ENCODE measurements at places on chromosomes 2 and 18. TPM values are rescaled to one million over a fixed set of nuclear protein-coding genes. Genes with fewer than 3 reads are reported as not detected.

The SPEG gene
- total RNA-seq, result 7.7 TPM

The ADCY3 gene
- 20.4 TPM for total RNA-seq

The MTLN gene
- 29.7 TPM for total RNA-seq

The SERPINB11 gene
- total RNA-seq, result not detected

The PLGLB1 gene
- total RNA-seq, result 0.92 TPM

The IKZF2 gene
- total RNA-seq, result 0.80 TPM

The ANKRD53 gene
- total RNA-seq, result 0.54 TPM

The FIGN gene
- 3.7 TPM for total RNA-seq

The NMUR1 gene
- not detected for total RNA-seq

The RGPD3 gene
- 1.3 TPM for total RNA-seq

The MARCHF4 gene
- total RNA-seq, result 0.14 TPM

The NTSR2 gene
- total RNA-seq, result not detected

The CTAGE1 gene
- total RNA-seq, result not detected

The SPP2 gene
- total RNA-seq, result not detected

Measured in G401 (cell line).